ENCODE measurements at places on chromosomes 3 and 15.
A peak's percentile ranks its signal among the peaks of the same experiment; 100 is the strongest.

GRCh38 chr15:90579213-90579612, 49.5 kb downstream of the CRTC3 start:
- no peak for DNase-seq

GRCh38 chr15:61025781-61026180, 203.3 kb downstream of the RORA start:
- no peak for DNase-seq

- DNase-seq: no peak
Measured at GRCh38 chr3:186789554-186790260, 6.3 kb downstream of the EIF4A2 start.

- no peak for DNase-seq
Measured at GRCh38 chr3:156918746-156919145, 92.6 kb downstream of the LEKR1 start.

GRCh38 chr15:49059491-49059890, 13.2 kb upstream of the SECISBP2L start:
- DNase-seq: no peak

DNA sequence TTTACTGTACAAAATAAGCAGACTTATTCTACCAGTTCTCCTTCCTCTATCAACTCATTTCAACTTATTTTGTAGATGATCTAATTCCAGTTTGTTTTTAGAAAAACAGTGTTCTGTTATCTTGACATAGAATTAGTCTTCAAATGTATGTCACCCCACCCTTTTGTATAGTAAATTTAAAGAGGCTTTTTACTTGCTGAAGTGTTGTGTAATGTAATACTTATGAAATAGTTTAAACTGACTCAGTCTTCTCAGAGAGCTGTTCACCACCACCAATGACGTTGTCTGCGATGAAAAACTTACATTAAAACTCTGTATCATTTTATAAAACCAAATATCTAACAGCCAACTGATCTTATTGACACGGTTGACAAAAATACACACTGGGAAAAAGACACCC, 82.9 kb downstream of the RAP2B start:
- no peak for DNase-seq

GRCh38 chr3:185353225-185353624, 9.7 kb upstream of the MAP3K13 start:
- no peak for DNase-seq

- DNase-seq: no peak
Measured at GRCh38 chr3:57852896-57853295, 96.8 kb downstream of the SLMAP start.

GRCh38 chr3:128232376-128233178, 79.3 kb downstream of the EEFSEC start:
- no peak for DNase-seq

GRCh38 chr15:60972866-60973265, 256.2 kb downstream of the RORA start:
- no peak for DNase-seq

DNA sequence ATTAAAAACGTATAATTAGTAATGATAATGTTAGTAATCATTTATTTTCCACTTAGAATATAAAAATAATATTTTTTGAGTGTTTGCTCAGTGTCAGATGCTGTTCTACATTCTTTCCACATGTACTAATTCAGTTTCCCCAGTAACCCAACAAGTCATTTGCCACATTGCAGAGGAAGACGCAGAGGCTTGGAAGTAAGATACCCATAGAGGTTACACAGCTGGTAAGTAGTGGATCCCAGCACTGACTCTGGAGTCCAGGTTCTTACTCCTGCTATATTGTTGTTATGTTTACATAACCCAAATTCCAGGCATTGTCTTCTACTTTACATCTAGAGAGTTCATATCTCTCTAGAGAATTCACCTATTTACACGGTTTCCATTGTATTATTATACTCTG, 48.2 kb upstream of the MYO5C start:
- no peak for DNase-seq

- DNase-seq: no peak
Measured at GRCh38 chr3:27596921-27597320, 112.7 kb upstream of the SLC4A7 start.

DNA sequence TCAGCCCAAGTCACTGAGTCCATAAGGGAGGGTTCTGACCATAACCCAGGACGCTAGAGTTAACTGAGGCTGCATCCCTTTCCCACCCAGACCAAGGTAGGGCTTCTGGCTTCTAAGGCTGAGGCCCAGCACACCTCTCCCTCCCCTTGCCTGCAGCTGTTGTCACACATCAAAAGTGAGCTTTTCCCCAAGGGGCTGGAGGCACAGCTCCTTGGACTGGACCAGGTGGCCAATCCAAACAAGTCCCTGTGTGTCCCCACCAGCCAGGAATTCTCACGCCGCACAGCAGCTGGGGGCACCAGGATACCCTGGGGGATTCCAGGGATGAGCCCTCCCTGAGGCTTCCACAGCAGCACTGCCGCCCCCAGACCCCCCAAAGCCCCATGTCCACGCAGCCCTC, 22.3 kb upstream of the ISLR2 start:
- no peak for DNase-seq

DNA sequence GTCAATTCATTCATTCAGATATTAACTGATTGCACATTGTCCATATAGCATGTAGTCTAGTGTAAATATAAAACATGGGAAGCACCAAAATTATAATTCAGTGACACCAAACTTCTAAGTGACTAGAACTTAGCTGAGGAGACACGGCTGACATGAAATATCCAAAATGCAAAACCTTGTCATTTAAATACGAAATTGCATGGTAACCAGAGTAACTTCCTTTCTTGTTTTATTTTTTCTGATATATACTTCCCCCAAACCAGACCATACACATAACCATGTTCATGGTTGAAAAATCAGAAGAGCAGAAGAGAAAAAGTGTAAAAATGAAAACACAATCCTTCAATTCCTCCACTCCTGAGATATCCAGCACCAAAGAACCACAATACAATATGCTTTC, 38.0 kb downstream of the CBLB start:
- no peak for DNase-seq

GRCh38 chr3:5275529-5275928, 88.0 kb downstream of the EDEM1 start:
- DNase-seq: no peak

- no peak for DNase-seq
Measured at GRCh38 chr3:196341137-196341536, 2.9 kb upstream of the TM4SF19 start.

DNA sequence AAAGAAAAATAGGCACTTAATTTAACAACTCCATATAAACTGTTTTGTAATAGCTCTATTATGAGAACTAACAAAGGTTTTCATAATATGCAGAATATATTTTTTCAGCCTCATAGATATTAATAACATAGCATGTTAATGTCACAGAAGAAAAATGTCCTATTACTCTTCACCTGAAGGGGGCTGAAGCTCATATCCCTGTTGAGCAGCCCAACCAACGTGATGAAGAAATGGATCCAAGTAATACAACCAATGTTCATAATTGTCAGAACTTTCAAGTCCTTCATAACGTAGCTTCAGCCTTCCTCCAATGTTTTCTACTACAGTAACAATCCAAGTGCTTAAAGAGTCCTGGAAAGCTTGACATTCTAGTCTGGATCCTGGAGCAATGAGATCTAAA, 34.5 kb upstream of the STIMATE start:
- no peak for DNase-seq

GRCh38 chr3:149160754-149161300, 31.4 kb downstream of the HPS3 start:
- DNase-seq: no peak

- no peak for DNase-seq
Measured at GRCh38 chr3:177451864-177452830, 254.9 kb upstream of the TBL1XR1 start.

DNA sequence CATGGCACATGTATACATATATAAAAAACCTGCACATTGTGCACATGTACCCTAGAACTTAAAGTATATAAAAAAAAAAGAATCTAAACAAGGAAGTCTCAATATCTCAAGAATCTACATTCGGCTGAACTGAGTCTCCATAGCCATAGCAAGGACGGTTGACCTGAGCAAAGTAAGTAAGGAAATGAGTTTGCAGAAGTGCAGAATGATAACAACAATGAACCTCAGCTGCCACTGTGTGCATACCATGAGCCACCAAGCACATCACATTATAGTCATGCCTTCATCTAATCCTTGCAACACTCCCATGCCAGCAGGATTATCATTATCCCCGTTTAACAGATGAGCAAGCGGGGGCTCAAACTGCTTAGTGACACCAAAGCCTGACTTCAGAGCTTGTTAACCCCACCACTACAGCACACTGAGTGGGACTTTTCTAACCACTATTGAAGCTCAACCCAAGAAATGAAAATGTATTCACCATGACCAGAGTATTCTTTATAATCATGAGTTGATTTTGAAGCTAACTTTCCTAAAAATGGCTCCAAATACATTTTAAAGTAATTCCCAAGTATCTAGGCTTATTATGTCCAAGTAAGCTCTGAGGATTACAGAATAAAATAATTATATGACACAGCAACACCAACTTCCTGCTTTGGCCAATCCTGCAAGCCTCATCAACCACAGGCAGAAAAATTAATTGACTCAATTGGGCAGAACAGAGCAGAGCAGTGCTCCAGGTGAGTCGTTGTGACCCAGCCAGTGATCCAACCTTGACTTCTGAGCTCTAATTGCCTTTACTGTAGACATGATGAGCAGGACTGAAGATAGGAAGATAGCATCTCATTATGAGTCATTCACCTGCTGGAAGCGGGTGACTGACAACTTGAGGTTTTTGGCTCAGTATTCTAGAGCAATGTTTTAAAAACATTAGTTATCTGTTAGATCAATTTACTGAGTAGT, 47.3 kb upstream of the IL12A start:
- DNase-seq: no peak

- DNase-seq: no peak
Measured at GRCh38 chr15:29093696-29094343, 175.8 kb downstream of the NSMCE3 start.

DNA sequence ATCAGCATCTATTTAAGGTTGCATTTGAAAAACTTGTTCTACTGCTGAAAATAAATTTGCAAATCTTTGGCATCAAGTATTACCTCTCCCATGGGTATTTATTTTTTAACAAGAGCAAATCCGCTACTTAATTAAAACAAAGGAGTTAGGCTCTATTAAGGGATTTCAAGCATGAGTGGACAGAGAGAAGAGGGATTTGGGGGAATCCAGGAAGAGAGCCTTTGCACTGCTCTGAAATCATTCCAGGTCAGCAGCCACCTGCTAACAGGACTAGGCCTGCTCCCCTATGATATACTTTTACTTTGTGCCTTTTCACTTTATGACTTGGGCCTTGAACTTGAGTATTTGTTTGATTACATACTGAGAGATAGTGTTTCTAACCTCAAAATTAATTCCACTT, 57.1 kb downstream of the IQCH start:
- DNase-seq: no peak

GRCh38 chr3:1183320-1184048, 90.7 kb downstream of the CNTN6 start:
- no peak for DNase-seq

GRCh38 chr3:97822359-97822775, 556 bp downstream of the CRYBG3 start:
- no peak for DNase-seq

GRCh38 chr3:180085122-180085710, 48.5 kb upstream of the PEX5L start:
- no peak for DNase-seq

- DNase-seq: no peak
Measured at GRCh38 chr15:64985366-64986033, 4.2 kb downstream of the SPG21 start.

DNA sequence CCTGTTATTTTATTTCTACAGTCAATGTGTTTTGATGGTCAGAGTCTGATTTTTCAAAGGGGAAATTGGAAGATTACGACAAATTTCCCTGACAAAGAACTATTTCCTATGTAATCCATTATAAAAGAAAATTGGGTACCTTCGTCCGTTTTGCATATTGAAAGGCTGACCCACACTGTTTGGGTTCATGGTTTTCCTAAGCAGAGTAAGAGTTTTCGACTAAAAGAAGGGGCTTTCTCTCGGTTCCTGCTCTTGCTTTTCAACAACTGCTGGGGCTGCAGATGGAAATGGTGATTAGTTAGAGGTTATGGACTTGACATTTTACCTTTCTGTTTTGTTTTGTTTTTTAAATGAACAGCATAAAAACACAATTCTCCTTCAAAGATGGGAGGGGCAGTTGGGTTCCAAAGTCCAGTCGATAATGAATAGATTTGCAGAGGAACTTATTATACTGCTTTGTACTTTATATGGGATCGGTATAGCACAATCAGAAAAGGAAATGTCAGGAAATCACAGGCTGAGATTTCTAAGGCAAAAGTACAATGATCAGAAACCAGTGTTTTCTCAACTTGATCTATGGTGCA, 978 bp downstream of the KCNMB2 start:
- no peak for DNase-seq

- no peak for DNase-seq
Measured at GRCh38 chr15:43095708-43096347, 10.0 kb downstream of the UBR1 start.

DNA sequence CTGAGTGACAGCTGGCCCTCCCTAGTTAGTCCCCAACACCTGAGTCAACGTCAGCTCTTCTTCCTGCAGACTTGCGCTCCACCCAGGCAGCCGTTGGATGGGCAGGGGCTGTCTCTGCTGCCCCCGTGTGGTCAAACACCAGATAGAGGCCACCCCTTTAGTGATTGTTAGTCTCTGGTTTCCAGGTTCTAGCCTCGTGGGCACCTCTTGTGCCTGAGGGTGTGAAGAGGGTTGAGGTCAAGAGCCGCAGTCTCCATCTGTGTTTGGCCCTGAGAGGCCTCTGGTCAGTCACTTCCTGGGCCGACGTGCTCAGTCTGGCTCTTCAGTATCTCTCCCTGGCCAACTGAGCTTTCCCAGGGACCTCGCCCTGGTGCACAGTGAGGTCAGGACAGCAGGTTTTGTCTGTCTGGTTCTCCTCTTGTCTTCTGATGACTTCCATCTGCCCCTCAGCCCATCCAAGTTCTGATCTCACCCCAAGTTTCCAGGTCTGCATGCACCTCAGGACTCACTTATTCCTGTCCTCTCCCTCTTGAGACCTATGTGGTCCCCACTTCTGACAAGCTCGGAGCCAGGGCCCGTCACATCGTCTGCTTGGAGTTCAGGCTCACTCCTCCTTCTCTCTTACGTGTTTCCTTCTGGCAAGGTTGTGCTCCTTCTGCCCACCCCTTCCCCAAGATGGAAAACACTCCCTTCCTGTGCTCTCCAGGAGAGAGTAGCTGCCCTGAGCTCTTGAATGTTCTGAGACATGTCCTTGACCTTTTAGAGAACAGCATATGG, 20.9 kb downstream of the CD276 start:
- DNase-seq: peak; percentile 37

- DNase-seq: no peak
Measured at GRCh38 chr15:71575474-71576045, 234.8 kb upstream of the NR2E3 start.

GRCh38 chr3:151016478-151016795, 43.9 kb upstream of the CLRN1 start:
- no peak for DNase-seq

- DNase-seq: no peak
Measured at GRCh38 chr3:148158210-148158609, 539.5 kb upstream of the AGTR1 start.

DNA sequence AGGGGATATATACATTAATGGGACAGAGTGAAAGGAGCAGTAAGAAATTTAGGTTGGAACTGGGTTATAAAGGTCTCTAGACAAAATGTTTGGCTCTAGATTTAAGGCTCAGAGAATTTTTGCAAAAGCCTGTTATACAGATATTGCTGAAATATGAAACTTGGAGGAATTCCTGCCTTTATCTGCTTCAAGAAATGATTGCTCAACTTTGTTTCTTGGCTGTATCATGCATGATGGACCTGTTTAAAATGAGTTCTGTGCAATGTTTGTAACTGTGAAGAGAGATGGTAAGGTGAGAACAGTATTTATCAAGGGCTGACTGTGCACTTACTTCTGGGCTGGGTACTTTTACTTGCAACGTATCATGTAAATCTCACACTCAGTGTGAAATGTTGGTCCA, 3.3 kb downstream of the CRYBG3 start:
- DNase-seq: no peak
